ENCODE measurements at places on chromosomes 13 and 19.

GRCh38 chr19:53903055-53903680, 5.9 kb upstream of the CACNG7 start:
- peak; percentile 36 for DNase-seq

DNA sequence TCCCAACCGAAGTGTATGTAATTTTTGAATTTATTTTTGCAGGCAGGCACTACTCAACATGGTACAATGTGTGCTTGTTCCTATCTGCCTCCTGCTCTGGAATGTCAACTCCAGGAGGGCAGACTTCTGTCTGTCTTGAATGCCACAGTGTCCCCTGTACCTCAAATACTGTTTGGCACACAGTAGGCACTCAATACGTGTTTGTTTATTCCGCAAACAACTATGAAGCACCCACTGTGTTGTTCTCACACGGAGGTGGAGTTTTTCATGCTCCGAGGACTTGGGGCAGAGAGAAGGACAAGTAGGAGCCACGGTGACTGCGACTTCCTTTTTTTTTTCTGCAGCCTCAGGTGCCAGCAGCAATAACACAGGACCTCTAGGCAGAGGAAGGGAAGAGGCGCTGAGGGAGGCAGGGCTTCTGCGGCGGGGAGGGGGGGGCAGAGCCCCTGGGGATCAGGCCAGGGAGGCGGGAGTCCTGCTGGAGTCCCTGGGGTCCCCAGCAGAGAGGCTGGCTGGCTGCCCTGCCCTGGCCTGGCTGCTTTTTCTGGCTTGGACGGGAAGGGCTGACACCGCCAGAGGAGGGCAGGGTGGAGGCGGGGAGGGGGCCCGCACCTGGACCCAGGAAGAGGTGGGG, 29.3 kb upstream of the TNFAIP8L1 start:
- no peak for DNase-seq

- DNase-seq: peak; percentile 33
These were observed 13.6 kb upstream of the ZNF611 start for GRCh38 chr19:52748336-52748950.

GRCh38 chr19:2602391-2603181, 99.9 kb downstream of the GNG7 start:
- no peak for DNase-seq

GRCh38 chr13:58955546-58956385, 1208.0 kb downstream of the DIAPH3 start:
- no peak for DNase-seq

GRCh38 chr13:49655906-49656305, 27.6 kb downstream of the ARL11 start:
- DNase-seq: no peak

Data from CD8-positive, alpha-beta T cell (primary cell).